CD4-positive, alpha-beta T cell treated with Interleukin-15 for 4 hours (primary cell): ENCODE measurements at places on chromosomes 12 and 14.

DNA sequence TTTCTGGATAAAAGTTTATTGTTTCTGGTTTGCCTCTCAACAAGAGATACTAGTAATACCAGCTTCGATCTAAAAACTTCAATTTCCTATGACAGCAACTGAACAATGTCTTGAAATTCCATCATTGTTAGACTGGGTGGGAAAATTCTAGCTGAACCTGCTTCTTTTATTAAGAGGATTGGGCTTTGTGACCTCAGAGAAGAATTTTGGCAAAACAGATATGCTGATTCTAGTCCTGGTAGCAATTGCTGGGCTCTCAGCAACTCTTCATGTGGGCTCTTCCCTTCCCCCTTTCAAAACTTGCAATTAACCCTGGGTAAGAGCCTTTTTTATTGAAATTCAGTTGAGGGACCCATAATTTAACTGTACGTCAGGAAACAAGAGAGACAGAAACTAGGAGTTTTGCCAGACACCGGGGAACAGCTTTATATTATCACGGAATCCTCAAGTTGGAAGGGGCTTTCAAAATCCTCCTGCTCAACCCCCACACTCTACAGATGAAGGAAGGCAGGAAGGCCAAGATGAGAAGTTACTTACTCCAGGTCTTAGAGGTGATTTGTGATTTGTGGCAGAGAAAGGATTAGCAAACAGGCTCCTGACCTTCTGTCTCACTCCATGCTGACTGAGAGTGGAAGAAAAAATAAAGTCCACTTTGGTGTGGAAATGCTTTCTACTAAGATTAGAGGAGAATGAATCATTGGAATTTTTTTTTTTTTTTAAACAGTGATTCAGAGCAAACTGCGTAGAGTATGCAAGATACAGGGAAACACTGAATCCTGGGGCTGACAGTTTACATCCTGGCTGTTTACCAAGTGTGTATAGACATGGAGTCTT lies 239.0 kb upstream of the ATP2B1 start:
- peak; percentile 53 for DNase-seq

DNA sequence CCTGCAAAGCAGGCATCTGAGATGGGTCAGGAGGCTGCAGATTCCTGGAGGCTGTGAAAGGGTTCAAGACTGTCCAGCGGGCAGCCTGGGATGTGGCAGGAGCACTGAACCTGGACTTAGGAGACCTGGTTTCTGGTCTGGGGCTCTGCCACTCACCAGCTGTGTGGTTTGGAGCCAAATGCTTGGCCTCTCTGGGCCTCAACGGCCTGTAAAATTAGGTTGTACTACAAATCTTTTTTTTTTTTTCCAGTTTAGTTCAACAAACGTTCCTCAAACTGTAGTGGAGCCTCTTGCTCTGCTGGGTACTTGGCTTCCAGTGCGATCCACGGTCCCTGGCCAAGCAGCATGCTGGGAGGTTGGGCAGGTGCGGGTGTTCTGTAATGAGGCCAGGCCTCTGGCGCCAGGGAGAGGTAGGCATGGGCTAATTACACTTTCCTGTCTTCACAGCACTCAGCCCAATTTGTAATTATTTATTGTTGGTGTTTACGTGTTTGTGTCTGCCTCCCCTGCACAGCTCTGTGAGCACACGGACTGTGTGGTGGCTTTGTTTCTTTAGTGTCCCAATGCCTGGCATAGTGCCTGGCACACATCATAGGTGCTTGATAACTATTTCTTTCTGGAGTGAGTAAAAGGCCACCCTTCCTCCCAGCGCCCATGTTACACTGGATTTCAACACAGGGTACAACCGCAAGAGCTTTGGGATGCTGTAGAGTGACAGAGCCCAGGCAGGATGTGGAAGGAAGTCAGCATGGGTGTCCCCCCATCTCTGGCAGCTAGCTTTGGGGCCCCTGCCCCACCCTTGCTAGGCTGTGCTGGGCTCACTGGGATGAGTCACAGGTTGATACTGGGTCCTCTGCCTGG lies 5.8 kb upstream of the KRT80 start:
- DNase-seq: no peak

DNA sequence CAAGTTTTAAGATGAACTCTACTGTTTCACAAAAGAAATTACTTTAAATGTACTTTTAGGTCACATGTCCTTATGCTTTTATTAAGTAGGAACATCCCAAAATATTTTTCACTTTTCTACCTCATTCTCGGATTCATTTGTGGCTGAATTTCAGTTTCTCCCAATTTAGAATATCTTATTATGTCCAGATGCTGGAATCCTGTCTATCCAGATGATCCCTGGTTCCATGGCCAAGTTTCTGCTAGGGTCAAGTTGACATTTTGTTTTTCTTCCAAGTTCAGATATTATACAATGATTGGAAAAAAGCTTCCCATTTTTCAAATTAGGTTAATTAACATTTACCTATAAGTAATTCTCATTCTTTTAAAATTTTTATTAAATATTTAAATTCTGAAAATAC lies 181.8 kb upstream of the SLC16A7 start:
- no peak for DNase-seq

GRCh38 chr12:1058423-1058822 lies 67.4 kb downstream of the ERC1 start:
- DNase-seq: no peak

DNA sequence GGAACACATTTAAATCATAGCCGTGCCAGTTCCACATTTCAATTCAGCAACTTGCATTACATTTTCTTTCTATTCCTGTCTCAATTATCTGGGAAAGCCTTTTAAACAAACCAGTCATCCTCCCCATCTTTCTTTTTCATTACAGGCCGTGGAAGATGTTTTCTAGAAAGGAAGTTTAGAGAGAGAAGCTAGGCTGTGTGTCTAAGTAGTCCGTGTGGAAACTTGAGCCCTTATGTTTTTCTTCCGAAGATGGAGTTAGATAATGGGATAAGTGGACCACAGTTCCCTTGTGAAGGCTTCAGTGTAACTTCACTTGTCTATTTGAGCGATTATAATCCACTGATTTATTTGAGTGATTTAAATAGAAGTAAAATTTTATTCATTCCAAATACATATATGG lies 12.4 kb upstream of the PPM1H start:
- no peak for DNase-seq

DNA sequence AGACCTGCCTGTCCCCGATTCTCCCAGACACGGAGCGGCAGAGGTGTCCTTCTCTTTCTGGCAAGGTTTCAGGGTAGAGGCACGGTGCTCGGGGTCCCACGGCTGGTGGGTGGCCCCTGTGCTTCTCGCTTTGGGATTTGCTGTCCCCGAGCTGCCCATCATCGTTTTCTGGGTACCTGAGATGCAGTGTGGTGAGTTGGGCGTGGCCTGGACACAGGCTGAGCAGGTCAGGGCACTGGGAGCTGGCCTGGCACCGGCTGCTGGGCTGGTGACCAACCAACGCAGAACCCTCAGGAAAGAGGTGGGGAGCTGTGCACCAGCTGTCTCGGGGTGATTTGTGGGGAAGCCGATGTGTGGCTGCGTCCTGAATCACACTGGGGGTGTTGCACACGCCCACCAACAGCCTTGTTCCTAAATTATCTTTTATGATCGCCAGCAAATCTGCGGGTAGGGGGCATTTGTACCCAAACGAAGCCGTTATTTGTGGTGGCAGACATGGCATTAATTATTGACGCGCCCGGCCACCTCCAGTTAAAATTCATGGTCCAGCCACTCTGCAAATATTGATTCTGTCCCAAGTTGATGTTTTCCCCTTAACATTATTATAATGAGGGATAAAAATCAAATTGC lies 61.0 kb downstream of the KIF26A start:
- DNase-seq: no peak

DNA sequence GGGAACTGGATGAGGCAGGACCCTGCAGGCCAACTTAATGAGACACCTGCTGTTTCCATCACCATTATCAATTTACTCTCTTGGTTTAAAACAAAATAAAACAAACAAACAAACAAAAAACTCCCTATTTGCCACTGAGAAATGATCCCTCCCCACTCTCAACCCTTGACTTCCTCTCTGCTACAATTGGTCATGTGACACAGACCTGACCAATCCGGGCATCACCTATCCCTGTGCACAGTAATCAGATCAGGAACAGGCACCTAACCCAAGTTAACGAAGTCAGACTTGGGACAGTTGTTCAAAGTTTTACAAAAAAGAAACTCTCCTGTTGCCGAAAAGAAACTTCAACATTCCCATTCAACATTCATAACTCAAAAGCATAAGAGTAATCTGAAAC lies 58.4 kb downstream of the NELL2 start:
- DNase-seq: no peak

- no peak for DNase-seq
These were observed 124.4 kb downstream of the MYRFL start for GRCh38 chr12:69949311-69950002.

GRCh38 chr14:39366460-39367386 lies 65.5 kb downstream of the FBXO33 start:
- DNase-seq: no peak

DNA sequence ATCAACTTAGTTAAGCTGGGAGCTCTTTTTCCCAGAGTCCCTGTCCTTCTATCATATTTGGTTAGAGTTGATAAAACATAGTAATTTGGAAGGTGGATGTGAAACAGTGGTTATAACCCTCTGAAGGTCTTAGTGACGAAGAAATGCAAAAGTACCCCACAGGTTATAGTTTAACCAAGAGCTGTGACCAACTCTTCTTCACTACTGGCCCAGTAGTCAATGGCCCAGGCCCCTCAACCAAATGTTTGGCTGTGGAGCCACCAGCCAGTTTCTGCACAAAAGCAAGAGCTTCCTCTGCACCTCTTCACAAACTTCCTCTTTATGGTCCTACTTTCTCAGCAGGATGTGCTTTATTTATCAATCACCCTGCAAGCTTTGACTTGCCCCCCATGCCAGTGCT lies 132.6 kb downstream of the BMP4 start:
- DNase-seq: no peak

DNA sequence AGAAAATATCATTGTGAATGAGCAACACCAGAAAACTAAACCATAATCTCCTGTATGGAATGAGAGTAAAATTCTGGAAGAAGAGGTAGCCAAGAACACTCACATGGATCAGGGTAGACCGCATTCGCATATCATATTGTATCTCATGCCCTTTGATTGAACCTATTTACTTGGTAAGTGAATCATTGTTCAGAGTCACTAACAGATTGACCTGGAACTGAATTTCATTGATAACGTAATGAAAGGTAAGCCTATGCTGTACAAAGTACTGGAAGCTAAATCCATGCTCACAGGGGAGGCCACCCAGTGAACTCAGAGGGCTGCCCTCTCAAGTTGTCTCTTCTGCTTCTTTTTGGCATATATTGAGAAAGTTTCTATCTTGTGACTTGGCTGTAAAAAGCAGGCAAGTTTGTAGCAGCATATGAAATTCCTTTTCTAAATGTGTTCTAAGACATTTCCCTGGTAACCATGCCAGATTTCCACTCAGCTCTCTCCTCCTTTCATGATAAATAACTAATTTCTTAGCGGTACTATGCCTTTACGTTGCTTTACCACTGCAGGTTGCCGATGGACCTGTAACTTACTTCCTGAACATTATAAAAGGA lies 91.4 kb downstream of the PLCZ1 start:
- no peak for DNase-seq

- DNase-seq: no peak
These were observed 19.2 kb upstream of the CACNA2D4 start for GRCh38 chr12:1937481-1938224.

DNA sequence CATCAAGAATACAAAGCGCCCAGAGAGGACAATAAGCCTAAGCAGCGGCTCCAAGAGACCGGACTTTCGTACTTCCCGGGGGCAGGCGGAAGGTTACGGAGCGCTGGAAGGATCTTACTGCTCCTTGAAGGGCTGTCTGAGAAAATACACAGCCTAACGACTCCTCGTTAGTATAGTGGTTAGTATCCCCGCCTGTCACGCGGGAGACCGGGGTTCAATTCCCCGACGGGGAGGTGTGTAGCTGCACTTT lies 12.1 kb upstream of the TMPO start:
- peak; percentile 92 for DNase-seq

- DNase-seq: no peak
These were observed at the start of gene PTCSC3 for GRCh38 chr14:36176524-36176923. Gene PTCSC3, minus strand, starts transcription at chr14:36176722.

DNA sequence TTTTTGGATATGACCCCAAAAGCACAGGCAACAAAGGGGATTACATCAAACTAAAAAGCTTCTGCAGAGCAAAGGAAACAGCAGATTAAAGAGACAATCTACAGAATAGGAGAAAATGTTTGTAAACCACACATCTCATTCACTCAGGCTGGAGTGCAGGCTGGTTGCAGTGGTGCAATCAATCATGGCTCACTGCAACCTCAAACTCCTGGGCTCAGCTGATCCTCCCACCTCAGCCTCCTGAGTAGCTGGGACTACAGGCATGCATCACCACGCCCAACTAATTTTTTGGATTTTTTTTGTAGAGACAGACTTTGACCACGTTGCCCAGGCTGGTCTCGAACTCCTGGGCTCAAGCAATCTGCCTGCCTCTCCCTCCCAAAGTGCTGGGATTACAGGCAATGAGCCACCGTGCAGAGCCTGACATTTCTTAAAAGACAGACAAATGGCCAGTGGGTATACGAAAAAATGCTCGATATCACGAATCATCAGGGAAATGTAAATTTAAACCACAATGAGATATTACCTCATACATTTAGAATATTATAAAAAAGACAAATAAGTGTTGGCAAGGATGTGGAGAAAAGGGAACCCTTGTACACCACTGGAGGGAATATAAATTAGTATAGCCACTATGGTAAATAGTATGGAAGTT lies 9.8 kb downstream of the NCKAP5L start:
- no peak for DNase-seq

GRCh38 chr12:94071258-94071657 lies 77.1 kb upstream of the PLXNC1 start:
- DNase-seq: no peak

GRCh38 chr12:1716215-1716862 lies 25.5 kb downstream of the ADIPOR2 start:
- no peak for DNase-seq

- DNase-seq: no peak
These were observed 155.8 kb downstream of the NTF3 start for GRCh38 chr12:5587711-5588121.

- DNase-seq: peak; percentile 34
These were observed 187.2 kb upstream of the NEDD1 start for GRCh38 chr12:96719660-96720362.

DNA sequence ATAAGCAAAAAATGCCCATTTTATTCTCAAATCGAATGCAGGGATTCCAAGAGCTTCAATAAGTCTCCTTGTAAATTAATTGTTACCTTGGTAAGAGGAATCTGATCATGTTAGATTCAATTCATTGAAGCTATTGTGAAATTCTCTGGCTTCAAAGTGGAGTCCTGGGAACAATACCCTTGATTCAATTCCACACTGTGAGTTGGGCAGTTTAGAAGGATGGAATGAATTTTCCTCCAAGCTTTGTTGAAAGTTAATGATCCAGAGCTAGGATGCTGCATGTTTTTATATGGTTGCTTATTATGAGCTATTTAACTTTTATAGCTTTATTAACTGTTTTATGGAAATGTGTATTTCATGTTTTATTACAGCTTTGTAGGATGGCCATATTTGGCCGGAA lies 89.9 kb upstream of the IGF1 start:
- no peak for DNase-seq

DNA sequence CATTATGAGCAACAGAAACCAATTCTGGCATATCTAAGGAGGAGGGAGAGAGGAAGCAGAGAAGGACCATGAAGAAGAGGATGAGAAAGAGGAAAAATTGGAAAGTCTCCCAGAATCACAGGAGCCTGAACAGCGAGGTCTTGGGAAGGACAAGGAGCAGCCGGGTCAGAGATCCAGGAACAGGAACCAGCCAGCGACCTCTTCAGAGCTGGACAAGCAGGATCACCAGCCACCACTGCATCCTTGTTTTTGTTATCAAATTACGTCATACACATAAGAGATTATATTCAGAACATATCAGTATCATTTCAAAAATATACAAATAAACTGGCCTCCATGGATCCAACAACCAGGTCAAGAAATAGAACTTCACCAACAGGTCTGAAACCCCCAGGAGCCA lies 22.1 kb upstream of the BDKRB2 start:
- no peak for DNase-seq
